AML-193 (cell line): ENCODE measurements at places on chromosomes 1 and 21.

DNA sequence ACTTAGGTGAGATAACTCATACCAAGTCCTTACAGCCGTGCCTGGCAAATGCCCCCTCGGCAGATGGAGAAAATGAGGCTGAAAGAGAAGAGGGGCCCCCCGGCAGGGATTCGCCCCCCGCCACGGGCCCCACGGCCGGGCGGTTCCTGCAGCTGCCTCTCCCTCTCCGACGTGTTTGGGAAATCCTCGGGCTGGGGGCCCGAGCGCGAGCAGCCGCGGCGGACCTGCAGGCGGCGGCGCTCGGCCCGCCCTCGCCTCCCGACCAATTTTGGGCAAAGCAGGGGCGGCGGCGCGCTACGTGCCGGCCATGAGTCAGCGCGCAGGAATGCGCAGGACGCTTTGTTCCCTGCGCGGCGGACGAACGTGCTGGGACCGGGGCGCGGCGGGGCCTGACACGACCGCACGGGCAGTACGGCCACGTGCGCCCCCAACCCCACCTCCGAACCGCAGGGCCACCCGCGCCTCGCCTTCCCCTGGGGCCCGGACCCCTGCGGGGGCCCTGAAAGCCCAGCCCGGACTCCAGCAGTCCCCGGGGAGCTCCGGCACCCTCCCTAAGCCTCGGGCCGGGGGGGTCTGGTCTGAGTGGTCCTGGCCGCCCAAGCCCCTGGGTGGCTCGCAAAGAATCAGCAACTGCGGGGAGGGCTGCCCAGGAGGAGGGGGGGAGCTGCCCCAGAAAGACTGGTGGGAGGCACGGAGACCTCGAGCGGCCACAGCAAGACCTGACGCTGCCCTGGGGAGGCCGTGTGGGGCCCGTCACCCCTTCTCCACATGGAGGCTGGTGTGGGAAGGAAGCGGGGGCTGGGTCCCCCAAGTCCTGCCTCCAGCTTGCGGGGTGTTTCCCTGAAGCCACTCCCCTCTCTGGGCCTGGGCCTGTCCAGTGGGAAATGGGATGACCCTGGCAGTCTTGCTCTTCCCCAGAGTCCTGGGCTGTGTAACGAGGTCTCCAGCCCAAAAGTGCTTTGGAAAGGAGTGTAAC, 11.9 kb upstream of the EDN2 start:
- DNase-seq, result no peak

DNA sequence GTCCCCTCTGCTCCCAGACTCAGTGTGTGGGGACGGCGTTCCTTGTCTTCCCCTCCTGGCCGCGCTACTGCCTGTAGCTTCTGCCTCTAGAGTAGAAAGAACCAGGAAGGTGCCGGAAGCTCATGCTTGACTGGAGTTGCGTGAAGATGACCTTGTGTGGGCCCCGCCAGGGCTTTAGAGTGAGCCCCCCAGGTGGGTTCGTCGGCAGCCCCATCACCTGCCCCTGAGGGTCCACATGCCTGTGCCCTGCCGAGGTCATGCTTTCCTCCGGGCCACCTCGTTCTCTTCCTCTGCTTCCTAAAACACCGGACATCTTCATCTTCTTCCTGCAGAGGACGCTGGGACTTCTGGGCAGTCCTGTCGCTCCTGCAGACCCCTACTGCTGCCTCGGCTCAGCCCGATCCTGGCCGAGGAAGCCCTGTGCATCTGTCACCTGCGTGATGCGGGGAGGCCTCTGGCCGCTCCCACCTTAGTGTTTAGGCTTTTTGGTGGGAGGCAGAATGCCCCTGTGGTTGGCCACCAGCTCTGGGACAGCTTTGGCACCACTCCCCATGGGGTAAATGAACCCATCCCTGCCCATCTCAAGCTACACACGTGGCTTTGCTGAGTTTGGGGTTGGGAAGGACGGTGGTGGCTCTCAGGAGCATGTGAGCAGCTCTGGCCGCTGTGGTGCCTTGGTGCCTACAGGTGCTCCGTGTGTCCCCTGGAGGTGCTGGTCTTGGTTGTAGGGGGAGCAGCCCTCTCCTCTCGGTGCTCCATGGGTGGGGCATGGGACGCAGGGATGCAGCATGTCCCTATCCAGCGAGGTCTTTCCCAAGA, 12.3 kb downstream of the OBSCN start:
- no peak for DNase-seq

DNA sequence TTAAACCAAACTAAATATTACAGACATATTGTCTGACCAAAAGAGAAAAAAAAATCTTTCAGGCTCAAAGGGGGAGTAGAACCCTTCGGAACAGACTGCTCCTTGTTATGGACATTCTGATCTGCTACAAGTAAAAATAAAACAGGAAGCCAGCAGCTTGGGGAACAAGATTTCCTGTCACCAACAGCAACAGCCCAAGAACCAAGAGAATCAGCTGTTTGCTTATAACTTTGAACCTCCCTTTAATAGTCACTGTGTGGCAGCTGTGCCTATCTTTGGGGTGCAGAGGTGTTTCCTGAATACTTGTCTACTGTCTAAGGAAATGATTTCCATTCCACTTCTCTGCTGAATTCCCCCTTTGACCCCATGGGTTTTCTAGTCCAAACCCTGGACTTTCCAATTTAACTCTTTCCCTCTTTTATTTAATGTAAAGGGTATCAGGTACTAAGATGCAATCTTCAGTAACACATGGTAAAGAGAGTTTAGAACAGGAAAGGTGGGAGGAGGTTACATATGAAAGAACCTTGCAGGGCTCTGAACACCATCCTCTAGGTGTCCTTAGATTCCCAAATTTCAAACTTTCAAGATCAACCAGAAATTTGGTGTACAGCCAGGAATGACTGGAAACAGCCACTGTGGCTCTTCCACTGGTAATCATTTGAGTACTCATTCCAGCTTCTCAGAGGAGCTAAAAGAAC, 38.6 kb downstream of the GPR3 start:
- DNase-seq, result peak; percentile 54

DNA sequence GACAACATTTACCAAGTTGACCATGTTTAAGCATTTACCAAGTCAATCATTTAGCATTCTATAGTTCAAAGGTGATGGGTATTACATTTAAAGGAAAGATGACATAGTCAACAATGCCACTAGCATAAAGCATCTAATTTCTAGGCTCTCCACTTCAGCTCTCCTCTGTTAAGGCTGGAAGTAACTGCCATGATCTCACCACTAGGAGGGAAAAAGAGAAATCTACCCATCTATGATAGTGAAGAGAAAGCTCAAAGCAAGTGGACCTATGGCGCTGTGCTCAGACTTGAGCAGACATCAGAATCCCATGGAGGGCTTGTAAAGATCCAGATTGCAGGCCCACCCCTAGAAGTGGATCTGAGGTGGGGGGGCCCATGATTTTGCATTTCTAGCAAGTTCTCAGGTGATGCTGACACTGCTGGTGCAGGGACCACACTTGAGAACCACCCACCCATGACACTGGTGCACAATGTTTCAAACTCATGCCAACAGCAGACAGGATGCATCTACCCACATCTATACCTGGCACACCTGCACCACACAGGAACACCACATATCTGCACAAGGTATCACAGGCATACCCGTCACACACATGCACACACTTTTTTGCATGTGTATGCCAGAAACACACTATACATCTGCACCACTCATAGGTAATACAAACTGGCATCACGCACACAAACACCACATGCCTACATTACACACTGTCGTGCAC, 392.9 kb upstream of the RUNX1 start:
- no peak for DNase-seq

DNA sequence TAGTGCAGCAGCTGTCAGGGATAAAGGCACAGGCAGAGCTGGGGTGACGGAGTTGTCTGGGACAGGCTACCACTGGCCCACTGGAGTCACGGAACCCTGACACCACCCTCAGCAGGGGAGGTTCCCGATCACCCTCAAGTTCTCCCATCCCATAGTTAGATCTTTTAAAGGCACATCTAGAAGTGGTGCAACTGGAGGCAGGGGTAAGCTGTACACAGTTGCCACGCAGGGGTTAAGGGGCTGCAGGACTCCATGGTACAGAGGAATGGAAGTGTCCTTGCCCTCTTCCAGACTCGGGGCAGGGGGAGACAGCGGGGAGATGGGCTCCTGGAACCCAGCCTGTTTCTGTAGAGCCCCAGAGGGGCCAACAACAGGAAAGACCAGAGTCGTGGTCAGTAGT, 13.3 kb downstream of the CC2D1B start:
- DNase-seq, result no peak
